ENCODE measurements at places on chromosomes 3 and 15. TPM values are rescaled to one million over a fixed set of nuclear protein-coding genes. Genes with fewer than 3 reads are reported as not detected.

The GPR176 gene
- total RNA-seq: 75.9 TPM

The NTRK3 gene
- total RNA-seq: 0.86 TPM

The SIAH2 gene
- 58.7 TPM for total RNA-seq

- DNase-seq: no peak
These were observed at the start of gene GNB5 for GRCh38 chr15:52191207-52191606. TSS of gene GNB5 (minus strand) at chr15:52191392. CDS start at chr15:52184676, 6,716 bp downstream.

DNA sequence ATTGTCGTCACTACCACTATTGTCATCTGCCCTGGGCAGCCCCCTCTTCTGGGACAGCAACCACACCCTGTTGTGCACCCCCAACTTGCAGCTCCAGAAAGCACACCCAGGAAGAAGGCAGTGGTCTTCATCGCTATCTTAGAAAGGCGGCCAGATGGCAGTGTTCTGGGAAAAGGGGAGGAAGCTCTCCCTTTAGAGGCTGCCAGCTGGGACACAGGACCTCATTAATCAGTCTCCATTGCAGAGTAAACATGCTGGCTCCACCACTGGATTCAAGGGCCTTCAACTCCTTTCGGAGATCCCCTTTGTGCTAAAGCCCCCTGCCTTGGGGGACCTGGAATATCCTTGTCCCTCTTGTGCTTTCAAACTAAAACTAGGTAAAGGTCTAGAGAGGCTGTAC is 199.3 kb upstream of the LINGO1 start:
- no peak for DNase-seq

The XCR1 gene
- not detected for total RNA-seq

GRCh38 chr3:110811050-110811449 is 260.6 kb upstream of the NECTIN3 start:
- DNase-seq: peak; percentile 84

DNA sequence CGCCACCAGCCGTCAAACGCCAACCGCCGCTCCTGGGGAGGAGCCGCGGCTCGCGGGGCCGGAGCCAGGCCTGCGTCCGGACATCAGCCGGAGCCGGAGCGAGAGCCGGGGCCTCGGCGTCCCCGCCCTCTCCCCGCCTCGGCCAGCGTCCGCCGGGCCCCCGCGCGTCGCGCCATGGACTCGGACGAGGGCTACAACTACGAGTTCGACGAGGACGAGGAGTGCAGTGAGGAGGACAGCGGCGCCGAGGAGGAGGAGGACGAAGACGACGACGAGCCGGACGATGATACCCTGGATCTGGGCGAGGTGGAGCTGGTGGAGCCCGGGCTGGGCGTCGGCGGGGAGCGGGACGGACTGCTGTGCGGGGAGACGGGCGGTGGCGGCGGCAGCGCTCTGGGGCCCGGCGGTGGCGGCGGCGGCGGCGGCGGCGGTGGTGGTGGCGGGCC is 359 bp downstream of the ARIH1 start:
- DNase-seq: no peak

DNA sequence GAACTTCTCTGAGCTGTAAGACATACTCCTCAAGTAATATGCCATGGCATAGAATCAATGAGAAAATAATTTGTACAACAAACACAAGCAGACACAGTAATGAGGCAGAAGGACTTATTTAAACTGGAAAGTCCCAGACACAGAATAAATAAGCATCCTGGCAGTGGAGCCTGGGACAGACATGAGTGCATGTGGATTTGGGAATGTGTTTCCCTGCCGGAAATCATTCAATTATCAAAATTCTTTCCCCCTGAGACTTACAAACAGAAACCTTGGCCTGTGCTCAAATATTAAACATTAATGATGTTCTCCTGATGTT is 520.1 kb downstream of the ROBO1 start:
- peak; percentile 13 for DNase-seq

GRCh38 chr15:89740137-89740536 is 10.9 kb downstream of the MESP1 start:
- DNase-seq: peak; percentile 65

DNA sequence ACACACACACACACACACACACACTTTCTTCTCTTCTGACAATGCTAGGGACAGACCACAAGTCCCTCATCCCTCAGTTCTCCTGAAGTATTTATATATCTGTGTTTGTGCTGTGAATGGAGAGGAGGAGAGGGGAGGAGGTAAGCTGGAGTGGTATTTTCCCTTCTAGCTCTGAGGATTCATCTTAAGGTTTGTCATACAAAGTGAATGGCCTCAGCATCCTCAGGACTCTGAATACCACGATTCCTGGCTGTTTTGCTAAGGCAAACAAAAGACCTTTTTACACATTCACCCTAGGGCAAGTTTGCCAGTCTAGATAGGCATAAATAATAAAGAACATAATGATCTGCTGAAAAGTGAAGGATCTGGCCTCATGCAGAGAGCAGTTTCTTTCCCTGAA is 65.7 kb upstream of the CHMP2B start:
- peak; percentile 29 for DNase-seq

GRCh38 chr3:47443611-47443995 is 32.1 kb downstream of the SCAP start:
- no peak for DNase-seq

The GCSAM gene
- total RNA-seq: not detected

DNA sequence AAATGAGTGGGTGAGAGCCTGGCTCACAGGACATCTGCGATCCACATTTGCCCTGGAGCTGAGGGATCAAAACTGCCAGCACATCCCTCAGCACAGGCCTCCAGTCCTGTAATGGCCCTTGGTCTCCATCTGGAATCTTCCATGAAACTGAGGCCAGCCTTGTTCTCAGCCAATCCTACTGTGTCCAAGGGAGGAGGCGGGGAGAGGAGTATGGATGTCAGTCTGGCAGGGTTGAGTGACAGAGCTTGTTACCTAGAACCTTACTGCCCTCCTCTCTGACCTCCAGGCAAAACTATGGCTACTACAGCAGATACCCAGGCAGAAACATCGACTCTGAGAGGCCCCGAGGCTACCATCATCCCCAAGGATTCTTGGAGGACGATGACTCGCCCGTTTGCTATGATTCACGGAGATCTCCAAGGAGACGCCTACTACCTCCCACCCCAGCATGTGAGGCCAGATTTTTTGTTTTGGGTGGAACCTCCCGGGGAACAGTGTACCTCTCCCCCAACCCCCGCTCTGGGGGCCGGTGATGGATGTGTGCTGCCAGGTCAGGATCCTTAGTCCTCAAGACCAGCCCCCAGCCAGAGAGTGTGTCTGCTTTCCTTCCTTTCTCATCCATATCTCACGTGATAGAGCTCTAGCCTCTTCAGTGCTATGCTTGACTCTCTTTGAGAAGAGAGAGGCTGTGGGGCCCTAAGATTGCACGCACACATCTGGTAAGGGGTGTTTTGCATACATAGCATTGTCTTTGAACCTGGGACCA is 41.3 kb downstream of the CHDH start:
- DNase-seq: peak; percentile 82

- no peak for DNase-seq
These were observed 669.5 kb downstream of the SQOR start for GRCh38 chr15:46304321-46304720.

The GOLGA6L26 gene
- total RNA-seq: not detected

The GOLGA8T gene
- total RNA-seq: not detected

The CLDN16 gene
- not detected for total RNA-seq

The GOLGA6L9 gene
- 0.12 TPM for total RNA-seq

DNA sequence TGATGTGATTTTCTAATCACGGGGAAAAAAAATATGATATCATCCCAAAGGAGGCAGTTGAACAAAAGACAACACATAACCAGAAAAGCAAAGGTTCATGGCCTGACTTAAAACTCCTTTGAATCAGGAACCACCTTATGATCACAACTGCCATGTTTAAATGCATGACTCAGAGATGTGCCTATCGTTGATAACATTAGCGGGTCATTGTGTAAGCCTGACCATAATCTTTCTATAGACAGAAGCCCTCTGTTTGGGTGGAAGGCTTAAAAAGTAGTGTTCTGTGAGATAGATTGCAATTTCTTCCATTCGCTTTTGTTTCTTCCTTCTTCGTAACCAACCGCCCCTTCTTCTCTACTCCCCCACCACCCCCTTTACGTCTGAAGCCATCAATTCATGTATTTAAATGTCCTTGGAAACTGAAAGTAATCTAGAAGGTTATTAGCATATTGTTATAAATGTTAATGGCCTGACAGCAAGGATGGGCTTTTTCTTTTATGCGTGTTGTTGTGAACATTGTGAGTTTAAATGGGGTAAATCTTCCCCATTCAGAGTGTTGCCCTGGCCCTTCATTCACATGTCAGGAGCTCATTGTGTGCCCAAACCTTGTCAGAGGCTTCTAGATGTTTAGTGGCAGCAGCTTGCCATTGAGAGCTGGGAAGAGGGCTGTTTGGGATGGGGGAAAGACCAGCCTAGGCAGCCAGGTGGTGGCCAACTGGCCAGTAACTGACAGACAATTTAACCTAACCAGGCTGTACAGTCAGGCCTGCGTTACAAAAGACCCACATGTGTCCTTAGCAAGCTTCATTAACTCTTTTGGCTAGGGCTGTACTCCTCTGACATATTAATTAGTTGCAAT is 64.5 kb downstream of the EPHA3 start:
- DNase-seq: no peak
